ENCODE measurements at places on chromosomes 5 and 9.
A peak's percentile ranks its signal among the peaks of the same experiment; 100 is the strongest.

GRCh38 chr5:35554016-35554415 lies 63.6 kb upstream of the SPEF2 start:
- no peak for DNase-seq

DNA sequence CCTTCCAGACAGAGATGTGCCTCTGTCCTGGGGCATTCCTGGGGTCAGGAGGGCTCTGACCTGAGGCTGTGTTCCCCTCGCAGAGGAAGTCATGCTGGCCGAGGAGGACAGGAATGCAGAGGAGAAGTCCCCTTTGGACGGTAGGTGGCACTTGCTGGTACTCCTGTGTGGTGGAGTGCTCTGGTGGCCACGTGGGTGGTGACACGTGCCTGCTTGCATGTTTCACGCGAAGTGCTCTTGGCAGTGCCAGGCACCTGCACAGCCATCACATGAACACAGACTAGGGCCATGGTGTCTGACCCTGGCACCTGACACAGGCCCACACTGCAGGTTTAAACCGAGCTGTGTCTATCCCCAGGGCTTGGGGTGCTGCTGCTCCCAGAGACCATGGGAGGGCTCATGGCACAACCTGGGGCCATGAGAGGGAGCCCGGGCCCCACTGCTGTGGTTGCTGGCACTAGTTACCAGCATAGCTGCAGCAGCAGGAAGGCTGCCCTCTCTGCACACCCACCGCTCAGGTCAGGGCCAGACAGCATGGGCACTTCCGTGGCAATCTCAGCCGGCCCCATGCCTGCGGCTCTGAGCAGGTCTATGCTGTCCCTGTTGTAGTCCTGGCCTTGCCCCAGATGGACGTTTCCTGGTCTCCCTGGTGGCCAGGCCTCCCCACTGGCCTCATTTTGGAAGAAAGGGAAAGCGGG lies 79.3 kb downstream of the CACNA1B start:
- DNase-seq, result no peak

DNA sequence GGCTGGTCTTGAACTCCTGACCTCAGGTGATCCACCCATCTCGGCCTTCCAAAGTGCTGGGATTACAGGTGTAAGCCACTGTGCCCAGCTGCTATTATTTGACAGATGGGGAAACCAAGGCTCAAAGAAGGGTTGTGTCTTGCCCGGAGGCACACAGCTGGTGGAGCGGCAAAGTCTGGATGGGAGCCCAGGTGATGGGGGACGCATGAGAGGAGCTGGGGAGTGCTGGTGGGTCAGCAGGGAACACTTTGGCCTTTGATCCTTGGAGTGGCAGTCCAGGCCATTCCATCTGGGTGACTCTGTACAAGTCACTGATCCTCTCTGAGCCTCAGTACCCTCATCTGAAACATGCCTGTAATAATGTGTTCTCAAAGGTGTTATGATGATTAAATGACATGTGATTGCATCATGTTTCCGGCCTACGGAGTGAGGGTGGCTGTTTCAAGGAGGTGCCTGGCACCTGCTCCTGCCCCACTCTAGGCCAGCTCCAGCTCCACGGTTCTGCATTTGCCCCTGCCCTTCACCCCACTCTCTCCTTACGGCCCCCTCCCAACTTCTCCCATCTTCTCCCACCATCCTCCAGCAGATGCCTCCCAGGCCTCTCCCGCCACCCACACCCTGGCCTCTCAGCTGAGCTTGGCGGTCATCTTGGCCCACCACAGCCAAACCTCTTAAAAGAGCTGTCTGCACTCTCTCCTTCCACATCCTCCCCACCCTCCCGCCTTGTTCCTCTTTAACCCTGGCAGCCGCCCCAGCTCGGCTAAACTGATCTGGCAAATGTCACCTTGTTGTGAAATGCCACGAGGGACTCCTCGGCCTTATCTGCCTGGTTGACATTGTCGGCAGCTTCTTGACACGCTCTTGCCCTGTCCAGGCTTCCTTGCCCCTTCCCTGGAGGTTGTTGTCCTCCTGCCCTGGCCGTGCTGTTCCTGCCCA lies 5.5 kb upstream of the DBN1 start:
- no peak for DNase-seq

DNA sequence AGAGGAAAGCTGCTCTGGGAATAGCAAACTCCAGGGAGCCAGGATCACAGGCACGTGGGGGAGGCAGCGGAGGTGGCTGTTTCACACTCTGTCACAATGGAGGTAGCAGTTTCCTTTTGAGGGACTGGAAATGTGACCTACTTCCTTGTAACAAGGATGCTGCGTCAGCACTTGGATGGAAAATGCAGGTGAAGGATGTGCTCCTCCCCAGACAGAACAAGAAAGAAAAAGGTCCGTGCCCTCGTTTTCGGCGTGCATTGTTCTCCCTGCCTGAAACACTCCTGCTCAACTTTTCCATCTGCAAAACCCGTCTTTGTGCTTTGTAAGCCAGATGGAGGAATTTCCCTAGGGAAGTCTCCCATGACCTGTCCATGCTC lies 55.1 kb upstream of the SH3PXD2B start:
- DNase-seq, result no peak

DNA sequence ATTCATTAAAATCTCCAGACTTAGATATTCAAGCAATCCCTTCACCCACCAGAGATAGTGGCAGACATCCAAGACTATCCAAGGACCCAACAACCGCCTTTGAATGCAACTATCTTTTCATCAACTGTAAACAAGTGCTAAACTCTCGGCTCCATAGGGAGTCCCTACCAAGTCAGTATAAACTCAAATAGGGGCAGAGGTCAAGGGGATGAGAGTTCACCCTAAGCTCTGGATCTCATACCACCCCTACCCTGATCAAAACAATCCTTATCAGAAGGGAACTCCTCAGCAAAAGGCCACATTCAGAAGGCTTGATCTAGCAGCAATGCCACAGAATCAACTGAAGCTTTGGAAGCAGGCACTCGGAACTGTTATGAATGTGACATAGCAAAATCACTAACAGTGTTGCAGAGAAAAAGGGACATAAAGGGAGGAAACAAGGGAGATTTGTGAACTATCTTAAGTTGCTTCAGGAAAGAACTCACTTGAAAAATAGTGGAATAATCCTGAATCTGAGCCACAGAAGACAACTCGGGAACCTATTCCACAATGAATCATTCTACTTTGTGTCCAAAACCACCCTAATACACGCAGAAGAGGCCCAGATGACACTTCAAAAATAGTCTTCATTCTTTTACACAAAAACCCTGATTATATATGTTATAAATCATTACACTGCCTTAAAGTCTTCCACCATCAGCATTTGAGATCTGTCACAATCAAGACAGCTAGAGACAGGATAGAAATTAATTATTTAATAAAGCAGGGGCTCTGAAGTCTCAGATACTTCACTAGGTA lies 49.8 kb downstream of the NR6A1 start:
- no peak for DNase-seq

DNA sequence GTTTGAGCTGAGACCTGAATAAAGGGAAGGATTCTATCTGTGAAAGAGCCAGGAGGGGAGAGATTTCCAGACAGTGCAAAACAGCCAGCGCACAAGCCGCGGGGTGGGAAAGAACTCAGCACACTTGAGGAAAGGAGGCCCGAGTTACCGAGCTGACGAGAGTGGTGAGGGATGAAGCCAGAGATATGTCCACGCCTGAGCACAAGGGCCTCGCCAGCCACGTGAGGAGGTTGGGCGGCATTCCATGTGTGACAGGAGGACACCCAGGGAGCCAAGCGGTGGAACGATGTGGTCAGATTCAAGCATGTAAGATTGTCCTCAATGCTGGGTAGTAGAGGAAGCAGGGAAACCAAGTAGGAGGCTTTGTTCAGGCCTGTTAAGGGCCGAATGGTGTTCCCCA lies 17.0 kb upstream of the SFXN1 start:
- DNase-seq, result no peak

DNA sequence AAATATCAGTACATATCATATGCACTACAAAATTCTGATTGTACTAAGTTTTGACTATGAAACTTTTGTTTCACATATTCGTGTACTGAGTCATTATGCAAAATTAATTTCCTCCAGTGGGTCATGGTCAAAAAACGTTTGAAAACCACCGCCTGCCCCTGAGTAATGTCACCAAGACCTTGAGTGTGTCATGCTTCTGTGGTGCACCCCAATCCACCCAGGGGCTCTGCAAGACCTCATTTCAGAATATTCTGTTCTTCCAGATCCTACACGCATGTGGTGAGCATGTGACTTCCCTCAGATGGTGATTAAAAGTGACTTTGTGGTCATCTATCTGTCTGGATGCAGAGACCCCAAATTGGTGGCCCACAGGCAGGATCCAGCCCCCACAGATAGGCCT lies 31.0 kb downstream of the ABLIM3 start:
- DNase-seq, result peak; percentile 6

DNA sequence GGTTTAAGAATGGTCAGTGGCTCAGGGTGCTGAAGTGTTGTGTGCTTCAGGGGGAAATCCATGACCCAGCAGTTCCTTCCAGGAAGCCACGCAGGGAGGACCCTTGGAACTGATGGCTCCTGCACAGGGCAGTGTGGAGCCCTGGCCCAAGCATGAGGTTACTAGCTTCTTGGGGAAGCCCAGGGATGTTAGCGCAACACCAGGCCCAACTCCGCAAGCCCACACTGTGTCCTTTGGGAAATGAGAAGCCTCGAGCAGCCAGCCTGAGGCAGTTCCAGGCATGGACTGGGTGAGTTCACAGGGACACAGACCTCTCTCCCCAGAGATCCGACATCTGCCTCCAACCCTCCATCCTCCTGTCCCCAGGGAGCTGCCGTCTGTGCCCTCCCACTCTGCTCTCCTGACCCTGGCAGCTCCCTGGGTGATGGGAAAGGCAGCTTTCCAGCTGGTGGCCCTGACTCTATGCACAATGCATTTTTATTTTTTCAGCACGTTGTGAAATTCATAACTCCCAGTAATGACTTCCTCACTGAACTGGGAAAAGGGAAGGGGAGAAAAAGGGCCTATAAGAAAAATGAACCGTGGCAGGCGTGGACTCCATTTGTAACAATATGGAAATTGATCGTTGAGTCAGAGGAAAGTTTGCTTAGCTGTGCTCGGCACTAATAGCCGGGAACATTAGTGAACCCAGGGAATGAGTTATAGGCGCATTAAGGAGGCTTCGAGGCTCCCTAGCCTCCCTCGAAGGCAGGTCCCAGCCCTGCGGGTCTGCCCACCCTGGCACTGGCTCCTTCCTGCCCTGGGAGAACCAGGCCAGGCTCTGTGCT lies 34.1 kb downstream of the LMX1B start:
- DNase-seq, result no peak

All from stimulated activated CD8-positive, alpha-beta memory T cell treated with anti-CD3 and anti-CD28 coated beads, Interleukin-2, amount 100 ng/mL, for 48 hours (primary cell).